ENCODE measurements at places on chromosomes 13 and 19. TPM values are rescaled to one million over a fixed set of nuclear protein-coding genes. Genes with fewer than 3 reads are reported as not detected.
A peak's percentile ranks its signal among the peaks of the same experiment; 100 is the strongest.

DNA sequence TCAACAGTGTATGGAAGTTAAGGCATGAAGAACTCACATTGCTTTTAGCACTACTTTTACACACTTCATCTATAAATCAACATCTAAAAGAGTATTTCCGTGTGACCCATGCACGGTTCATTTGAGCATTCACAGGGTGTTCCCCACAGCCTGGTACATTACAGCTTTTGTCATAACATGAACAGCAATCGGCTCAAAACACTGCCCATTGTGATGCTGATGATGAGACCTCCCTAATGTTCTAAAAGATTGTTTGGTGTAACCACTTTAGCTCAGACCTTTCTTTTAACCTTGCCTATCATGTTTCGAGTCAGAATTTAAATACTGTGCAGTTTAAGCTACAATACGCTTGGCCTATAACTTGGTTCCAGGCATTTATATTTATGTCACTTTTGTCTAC is 4.1 kb upstream of the KLF5 start:
- DNase-seq: no peak

GRCh38 chr19:50416034-50416977 is 2.4 kb upstream of the SPIB start:
- DNase-seq: no peak

GRCh38 chr19:33290082-33290815 is 12.1 kb downstream of the CEBPA start:
- no peak for DNase-seq

DNA sequence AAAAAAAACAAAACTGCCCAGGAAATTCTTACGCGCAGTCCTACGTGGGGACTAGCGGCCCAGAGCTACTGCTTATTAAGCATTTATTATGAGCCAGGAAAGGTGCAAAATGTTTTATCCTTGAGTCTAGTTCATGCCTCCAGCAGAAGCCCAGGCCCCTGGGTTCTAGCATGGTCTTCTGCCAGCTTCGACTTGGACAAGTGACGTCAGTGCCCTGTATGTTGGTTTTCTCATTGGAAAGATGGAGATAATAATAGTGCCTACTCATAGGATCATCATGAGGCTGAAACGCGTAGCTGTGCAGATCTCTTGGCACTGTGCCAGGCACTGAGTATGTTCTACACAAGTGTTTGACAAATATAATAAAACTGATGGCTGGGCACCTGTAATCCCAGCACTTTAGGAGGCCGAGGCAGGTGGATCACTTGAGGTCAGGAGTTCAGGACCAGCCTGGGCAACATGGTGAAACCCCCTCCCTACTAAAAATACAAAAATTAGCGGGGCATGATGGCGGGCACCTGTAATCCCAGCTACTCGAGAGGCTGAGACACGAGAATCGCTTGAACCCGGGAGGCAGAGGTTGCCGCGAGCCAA is 12.4 kb upstream of the SULT2B1 start:
- DNase-seq: peak; percentile 84

ZNF730 gene
- total RNA-seq: 0.22 TPM

Measured in GM23248 (cell line).